Activated CD4-positive, alpha-beta T cell treated with anti-CD3 and anti-CD28 coated beads, Interleukin-2, amount 10 ng/mL, durations not matched to agents 7 days and 5 days (primary cell): ENCODE measurements at places on chromosomes 11 and 22. TPM values are rescaled to one million over a fixed set of nuclear protein-coding genes. Genes with fewer than 3 reads are reported as not detected.

The AQP11 gene
- 0.20 TPM for total RNA-seq

The CLTCL1 gene
- total RNA-seq = 0.62 TPM

The MS4A14 gene
- not detected for total RNA-seq

The ACP2 gene
- total RNA-seq = 28.0 TPM

The OR51B5 gene
- total RNA-seq = not detected

The PC gene
- total RNA-seq = 10.1 TPM

The C11orf21 gene
- 81.0 TPM for total RNA-seq

The PKNOX2 gene
- not detected for total RNA-seq

- peaks cover 8% of the 10 kb centered on the region for H3K27me3 ChIP-seq
- H3K4me1 ChIP-seq = peaks cover 2% of the 10 kb centered on the region
- DNase-seq = no peak
Observed at GRCh38 chr22:39221999-39222686, 22.6 kb downstream of the PDGFB start.

DNA sequence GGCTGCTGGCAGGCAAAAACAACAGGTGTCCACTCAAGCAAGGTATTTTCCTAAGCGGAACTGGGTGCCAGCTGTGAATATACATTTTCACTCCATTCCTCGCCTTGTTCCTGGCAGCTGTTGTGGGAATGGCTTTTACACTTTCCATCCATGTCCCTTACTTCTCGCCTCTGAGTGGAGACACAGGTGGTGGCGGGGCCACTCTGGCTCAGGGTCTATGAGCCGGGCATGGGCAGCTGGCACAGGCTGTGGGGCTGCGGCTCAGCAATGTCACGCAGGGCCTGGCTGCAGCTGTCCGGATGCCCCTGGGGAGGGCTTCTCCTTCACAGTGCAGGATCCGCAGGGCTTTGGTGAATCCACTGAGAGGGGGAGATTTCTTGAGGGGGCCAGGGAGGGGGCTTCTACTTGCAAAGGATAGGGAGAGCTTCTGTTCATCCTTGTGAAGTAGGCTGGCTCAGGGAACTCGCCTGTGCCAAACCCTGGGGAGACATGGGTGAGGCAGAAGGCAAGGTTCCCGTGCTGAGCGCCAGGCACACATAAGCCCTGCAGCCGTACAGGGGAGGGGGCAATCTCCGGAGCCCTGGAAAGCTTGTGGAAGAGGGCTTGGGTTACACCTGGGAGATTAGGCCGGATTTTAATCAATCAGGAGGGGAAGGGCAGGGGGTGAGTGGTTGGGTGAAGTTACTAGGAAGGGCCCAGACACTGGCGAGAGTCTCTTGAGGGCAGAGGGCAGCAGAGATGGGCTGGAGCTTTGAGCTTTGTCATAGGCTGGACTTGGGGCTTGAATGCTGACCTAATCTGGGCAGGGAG, 45.7 kb downstream of the KCNQ1OT1 start:
- no peak for DNase-seq
- H3K27ac ChIP-seq = no peak overlapping the region
- no peaks in the 10 kb centered on the region for H3K27me3 ChIP-seq
- H3K4me3 ChIP-seq = no peak overlapping the region
- H3K36me3 ChIP-seq = peaks cover 13% of the 10 kb centered on the region

- H3K27me3 ChIP-seq = peaks cover 5% of the 10 kb centered on the region
- DNase-seq = no peak
- H3K36me3 ChIP-seq = no peaks in the 10 kb centered on the region
- H3K4me3 ChIP-seq = no peak overlapping the region
Observed at GRCh38 chr11:1564535-1565172, 7.4 kb downstream of the DUSP8 start.

DNA sequence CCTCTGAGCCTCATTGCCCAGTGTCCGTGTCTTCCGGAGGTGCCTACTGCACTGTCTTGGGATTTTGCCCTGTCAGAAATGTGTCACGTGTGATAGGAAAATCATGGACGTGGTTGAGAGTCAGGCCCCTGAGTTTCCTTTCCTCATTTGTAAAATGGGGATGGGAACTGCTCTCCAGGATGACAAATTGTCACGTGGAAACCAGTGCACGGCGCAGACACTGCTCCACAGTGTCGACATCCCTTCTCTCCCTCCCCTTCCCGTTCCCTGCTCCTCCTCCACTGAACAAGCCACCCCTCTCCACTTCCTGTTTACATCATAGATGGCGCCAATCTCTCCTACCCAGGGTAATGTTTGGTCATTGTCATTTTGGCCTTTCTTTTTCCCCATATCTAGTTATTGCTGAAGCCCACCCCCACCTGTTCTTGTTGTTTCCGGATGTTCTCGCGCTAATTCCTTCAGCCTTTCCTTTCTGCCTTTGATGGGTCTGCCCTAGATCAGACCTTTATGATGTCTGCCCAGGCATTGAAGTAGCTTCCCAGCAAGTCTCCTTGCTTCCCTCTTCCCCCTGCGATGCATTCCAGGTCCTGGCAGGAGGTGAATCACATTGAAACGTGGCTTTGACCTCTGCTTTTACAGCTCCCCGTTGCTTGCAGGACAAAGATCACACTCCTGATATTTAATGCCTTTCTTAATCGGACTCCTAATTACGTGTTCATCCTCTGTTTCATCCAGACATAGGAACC, 91.8 kb downstream of the TBC1D22A start:
- no peak for DNase-seq
- H3K4me1 ChIP-seq = peaks cover 11% of the 10 kb centered on the region
- H3K27ac ChIP-seq = no peak overlapping the region
- H3K27me3 ChIP-seq = no peaks in the 10 kb centered on the region
- H3K36me3 ChIP-seq = peaks cover 17% of the 10 kb centered on the region

GRCh38 chr22:21591695-21592094, 24.2 kb downstream of the UBE2L3 start:
- DNase-seq = no peak
- H3K36me3 ChIP-seq = peaks cover 41% of the 10 kb centered on the region
- peak overlapping the region; percentile 75 for H3K27ac ChIP-seq
- no peaks in the 10 kb centered on the region for H3K27me3 ChIP-seq
- peaks cover 43% of the 10 kb centered on the region for H3K4me1 ChIP-seq
